Left lobe of liver (tissue), 2 donors: ENCODE measurements at places on chromosomes 16 and 17.

DNA sequence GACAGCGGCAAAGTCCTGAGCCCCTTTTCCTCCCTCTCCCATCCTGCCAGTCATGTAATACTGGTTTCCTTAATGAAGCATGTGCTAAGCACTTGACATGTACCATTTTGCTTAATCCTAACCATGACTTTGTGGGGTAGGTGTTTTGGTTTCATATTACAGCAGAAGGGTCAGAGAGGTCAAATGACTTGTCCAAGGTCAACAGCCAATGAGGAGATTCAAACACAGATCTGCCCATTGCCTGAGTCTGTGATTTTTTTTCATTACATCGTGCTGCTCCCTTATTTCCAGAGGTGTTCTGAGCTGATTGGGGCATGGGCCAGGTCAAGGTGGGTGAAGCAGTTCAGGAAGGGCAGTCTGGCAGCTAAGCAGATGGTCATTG, 17.6 kb upstream of the PHF12 start:
- DNase-seq: no peak

- no peak for DNase-seq
Measured at GRCh38 chr17:74790161-74791058, 14.3 kb upstream of the NAT9 start.

DNA sequence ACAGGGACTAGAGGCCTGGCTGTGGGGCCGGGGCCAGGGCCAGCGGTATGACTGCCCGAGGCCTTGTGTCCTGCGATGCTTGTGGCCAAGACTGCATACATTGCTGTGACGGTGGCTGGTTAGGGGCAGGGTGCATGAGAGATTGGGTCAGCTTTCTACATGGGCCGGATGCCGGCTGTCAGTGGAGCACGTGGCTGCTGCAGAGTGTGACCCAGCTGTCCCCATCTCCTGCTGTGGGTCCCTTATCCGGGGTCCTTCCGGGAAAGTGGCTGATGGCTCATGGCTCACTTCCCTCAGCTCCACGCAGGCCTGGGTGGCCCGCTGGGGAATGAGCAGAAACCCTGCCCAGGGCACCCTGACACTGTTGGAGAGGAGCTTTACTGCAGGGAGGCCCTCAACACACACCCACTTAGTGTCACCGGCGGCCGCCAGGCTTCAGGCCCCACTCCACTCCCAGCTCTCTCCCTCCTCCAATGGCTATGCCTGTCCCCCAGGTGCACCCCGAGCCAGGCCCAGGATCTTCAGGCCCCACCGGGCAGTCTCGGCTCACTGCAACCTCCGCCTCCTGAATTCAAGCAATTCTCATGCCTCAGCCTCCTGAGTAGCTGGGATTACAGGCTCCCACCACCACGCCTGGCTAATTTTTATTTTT, 808 bp upstream of the RGS11 start:
- no peak for DNase-seq

DNA sequence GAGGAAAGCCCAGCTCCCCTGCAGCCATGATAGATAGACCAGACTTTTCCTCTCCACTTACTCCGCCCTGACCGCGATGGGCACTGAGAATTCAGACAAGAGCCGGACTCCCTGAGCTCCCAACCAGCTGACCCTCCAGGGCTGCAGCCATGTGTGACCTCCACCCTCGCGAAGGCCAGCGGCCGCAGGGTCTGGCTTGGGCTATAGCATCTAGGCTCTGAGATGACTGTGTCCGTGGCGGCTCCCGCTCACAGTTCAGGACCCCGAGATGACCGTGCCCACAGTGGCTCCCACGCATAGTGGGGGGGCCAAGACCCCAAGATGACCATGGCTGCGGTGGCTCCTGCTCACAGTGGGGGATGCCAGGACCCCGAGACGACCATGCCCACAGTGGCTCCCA, 18.0 kb downstream of the ZFPM1 start:
- no peak for DNase-seq

GRCh38 chr16:72857834-72858664, 189.9 kb downstream of the ZFHX3 start:
- DNase-seq: no peak

DNA sequence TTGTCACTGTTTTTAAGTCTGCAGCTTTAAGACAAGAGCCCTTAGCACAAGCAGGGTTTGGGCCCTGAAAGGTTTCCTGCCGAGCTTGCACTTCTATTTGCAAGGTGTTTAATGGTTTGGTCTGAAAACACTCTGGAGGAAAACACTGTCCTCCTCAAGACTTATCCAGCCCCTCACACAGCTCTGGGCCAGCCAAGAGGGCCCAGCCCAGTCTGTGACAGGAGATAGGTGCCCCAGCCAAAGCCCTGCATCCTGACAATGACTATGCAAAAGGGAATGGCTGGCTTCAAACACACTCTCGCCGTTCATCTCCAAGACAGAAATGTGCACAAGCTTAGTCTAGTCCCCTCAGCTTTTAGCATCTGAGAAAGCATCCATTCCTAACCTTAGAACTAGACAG, 26.9 kb downstream of the MPG start:
- DNase-seq: no peak
